ENCODE measurements at places on chromosomes 1 and 21. TPM values are rescaled to one million over a fixed set of nuclear protein-coding genes. Genes with fewer than 3 reads are reported as not detected.
A peak's percentile ranks its signal among the peaks of the same experiment; 100 is the strongest.

GRCh38 chr1:75392278-75392677, 218.6 kb downstream of the SLC44A5 start:
- no peaks in the 10 kb centered on the region for H3K36me3 ChIP-seq
- H3K27ac ChIP-seq = no peak overlapping the region
- no peak for DNase-seq

DTL gene
- total RNA-seq = 1.6 TPM

DNA sequence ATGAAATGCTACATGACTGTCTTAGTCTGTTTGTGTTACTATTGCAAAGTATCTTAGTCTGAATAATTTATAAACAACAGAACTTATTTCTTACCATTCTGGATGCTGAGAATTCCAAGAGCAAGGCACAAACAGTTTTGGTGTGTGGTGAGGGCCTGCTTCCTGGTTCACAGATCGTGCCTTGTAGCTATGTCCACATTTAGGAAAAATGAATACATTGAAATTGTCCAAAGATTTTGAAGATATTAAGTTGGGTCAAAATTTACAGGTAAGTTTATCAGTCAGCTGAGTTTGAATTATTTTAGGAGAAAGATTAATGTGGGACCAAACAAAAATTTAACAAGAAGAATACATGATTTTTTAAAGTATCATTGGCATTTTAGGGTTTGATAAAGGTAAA, 293.5 kb downstream of the LTN1 start:
- no peak for DNase-seq
- H3K4me3 ChIP-seq = no peak overlapping the region
- H3K36me3 ChIP-seq = no peaks in the 10 kb centered on the region
- peaks cover 7% of the 10 kb centered on the region for H3K4me1 ChIP-seq
- no peaks in the 10 kb centered on the region for H3K27me3 ChIP-seq
- no peak overlapping the region for H3K27ac ChIP-seq

GRCh38 chr1:45913731-45914501, 110.5 kb downstream of the MAST2 start:
- no peak for DNase-seq
- no peaks in the 10 kb centered on the region for H3K36me3 ChIP-seq
- no peaks in the 10 kb centered on the region for H3K27me3 ChIP-seq
- no peaks in the 10 kb centered on the region for H3K4me1 ChIP-seq

SPATA45 gene
- not detected for total RNA-seq

- no peaks in the 10 kb centered on the region for H3K27me3 ChIP-seq
- DNase-seq = no peak
- no peak overlapping the region for H3K27ac ChIP-seq
- H3K4me3 ChIP-seq = no peak overlapping the region
- no peaks in the 10 kb centered on the region for H3K36me3 ChIP-seq
- H3K4me1 ChIP-seq = peaks cover 9% of the 10 kb centered on the region
Observed at GRCh38 chr21:16476056-16476825, 746.5 kb downstream of the USP25 start.

- H3K27me3 ChIP-seq = no peaks in the 10 kb centered on the region
- DNase-seq = peak; percentile 23
- peaks cover 5% of the 10 kb centered on the region for H3K4me1 ChIP-seq
- no peak overlapping the region for H3K27ac ChIP-seq
- H3K4me3 ChIP-seq = no peak overlapping the region
Observed at GRCh38 chr1:53502641-53503432, 43.6 kb downstream of the DMRTB1 start.

DNA sequence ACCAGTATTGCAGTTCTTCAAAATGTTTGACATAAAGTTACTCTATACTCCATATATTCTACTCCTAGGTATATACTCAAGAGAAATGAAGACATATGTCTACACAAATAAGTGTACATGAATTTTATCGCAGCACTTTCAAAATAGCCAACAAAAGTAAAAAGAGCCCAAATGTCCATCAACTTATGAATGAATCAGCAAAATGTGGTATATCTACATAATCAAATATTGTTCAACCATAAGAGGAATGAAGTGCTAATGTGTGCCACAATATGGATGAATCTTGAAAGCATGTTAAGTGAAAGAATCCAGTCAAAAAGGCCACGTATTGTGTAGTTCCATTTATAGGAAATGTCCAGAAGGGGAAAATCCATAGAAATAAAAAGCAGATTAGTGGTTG, 98.6 kb upstream of the F3 start:
- peaks cover 6% of the 10 kb centered on the region for H3K4me1 ChIP-seq
- H3K36me3 ChIP-seq = no peaks in the 10 kb centered on the region
- H3K27ac ChIP-seq = no peak overlapping the region
- no peaks in the 10 kb centered on the region for H3K27me3 ChIP-seq
- no peak overlapping the region for H3K4me3 ChIP-seq
- DNase-seq = no peak

GRCh38 chr21:32094804-32095203, 184.0 kb downstream of the MIS18A start:
- no peak overlapping the region for H3K27ac ChIP-seq
- no peaks in the 10 kb centered on the region for H3K27me3 ChIP-seq
- no peak overlapping the region for H3K4me3 ChIP-seq
- H3K36me3 ChIP-seq = no peaks in the 10 kb centered on the region
- DNase-seq = no peak

DNA sequence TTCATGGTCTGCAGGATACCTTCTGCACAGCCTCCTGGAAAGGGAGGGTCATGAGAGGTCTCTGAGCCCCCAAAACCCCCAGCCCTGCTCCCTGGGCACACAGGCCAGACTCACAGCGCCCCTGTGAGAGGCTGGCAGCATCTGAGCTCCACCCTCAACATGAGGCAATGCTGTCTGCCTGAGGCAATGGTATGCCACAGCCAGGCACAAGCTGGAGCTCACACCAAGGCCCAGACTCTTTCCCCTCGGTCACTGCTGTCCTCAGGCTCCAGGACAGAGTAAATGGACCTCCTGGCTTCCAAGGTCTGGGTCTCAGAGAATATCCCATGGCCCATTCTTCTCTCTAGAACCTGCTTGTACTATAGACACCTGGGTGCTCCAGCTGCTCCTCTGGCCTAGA, 17.2 kb downstream of the MEF2D start:
- peaks cover 33% of the 10 kb centered on the region for H3K4me1 ChIP-seq
- H3K4me3 ChIP-seq = no peak overlapping the region
- H3K27me3 ChIP-seq = no peaks in the 10 kb centered on the region
- no peak overlapping the region for H3K27ac ChIP-seq
- H3K36me3 ChIP-seq = peaks cover 41% of the 10 kb centered on the region

PLEKHN1 gene
- 0.25 TPM for total RNA-seq

SLC35F3 gene
- 1.9 TPM for total RNA-seq

CYP4A22 gene
- total RNA-seq = not detected

GRCh38 chr1:110903853-110904500, 31.0 kb downstream of the CD53 start:
- no peaks in the 10 kb centered on the region for H3K4me1 ChIP-seq
- H3K27ac ChIP-seq = no peak overlapping the region
- H3K36me3 ChIP-seq = no peaks in the 10 kb centered on the region
- H3K4me3 ChIP-seq = no peak overlapping the region
- no peaks in the 10 kb centered on the region for H3K27me3 ChIP-seq
- no peak for DNase-seq

GRCh38 chr21:40049031-40049930, 182.0 kb downstream of the PCP4 start:
- no peaks in the 10 kb centered on the region for H3K36me3 ChIP-seq
- DNase-seq = peak; percentile 37
- H3K4me3 ChIP-seq = no peak overlapping the region
- H3K27ac ChIP-seq = no peak overlapping the region
- peaks cover 47% of the 10 kb centered on the region for H3K4me1 ChIP-seq
- no peaks in the 10 kb centered on the region for H3K27me3 ChIP-seq

GRCh38 chr21:41411449-41412089, 14.5 kb upstream of the MX1 start:
- H3K36me3 ChIP-seq = no peaks in the 10 kb centered on the region
- peaks cover 12% of the 10 kb centered on the region for H3K4me1 ChIP-seq
- H3K27me3 ChIP-seq = no peaks in the 10 kb centered on the region
- no peak overlapping the region for H3K27ac ChIP-seq
- peak; percentile 87 for DNase-seq

DNA sequence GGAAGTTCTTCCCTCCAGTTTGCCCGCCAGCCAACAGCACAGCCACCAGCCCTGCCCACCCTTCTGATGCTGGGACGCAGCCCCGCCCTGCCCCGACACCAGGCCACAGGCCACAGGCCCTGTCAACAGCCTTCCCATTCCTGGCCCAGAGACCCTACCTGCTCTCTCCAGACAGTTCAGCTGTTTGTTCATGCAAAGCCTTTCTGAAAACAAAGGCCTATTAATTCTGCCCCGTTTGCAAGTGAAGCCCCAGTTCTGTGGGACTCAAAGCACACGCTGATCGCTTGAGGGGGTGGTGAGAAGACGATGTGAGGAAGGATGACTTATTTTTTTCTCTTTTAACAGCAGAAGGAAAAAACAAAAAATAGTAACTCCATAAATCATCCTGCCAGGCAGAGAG, 55.4 kb upstream of the KIF26B start:
- H3K4me1 ChIP-seq = peaks cover 19% of the 10 kb centered on the region
- H3K36me3 ChIP-seq = no peaks in the 10 kb centered on the region
- no peak overlapping the region for H3K4me3 ChIP-seq
- H3K27ac ChIP-seq = no peak overlapping the region
- H3K27me3 ChIP-seq = no peaks in the 10 kb centered on the region

SLC30A7 gene
- total RNA-seq = 32.4 TPM

Data from thyroid gland (tissue), 4 donors.